Tibial artery (tissue), 4 donors: ENCODE measurements at places on chromosomes 5 and 9.
A peak's percentile ranks its signal among the peaks of the same experiment; 100 is the strongest.

- DNase-seq = no peak
Observed at GRCh38 chr5:78653681-78654366, 5.3 kb upstream of the LHFPL2 start.

DNA sequence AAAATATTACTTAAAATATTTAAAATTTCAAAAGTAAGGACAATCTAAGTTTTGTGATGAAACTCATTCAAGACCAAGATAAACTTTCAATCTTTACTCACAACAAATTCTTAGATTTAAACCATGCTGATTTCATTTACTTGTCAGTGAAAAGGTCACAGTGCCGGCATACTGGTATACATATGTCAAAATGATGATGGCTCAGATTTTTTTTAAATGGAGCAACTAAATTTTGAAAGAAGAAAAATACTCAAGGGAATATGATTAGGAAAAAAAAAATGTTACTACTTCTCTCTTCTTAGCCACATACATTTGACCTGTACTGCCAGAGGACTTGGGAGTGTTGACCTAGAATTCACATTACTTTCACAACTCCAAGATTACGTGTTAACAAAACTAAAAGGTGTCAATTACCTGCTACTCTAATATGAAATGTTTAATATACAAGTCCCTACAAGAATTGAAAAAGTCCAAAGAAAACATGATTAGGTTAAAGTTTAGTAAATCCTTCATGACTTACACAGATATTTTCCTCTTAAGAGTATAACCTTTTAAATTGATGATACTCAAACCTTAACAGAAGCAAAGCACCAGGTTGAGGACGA, 4.6 kb downstream of the EFNA5 start:
- DNase-seq = no peak

GRCh38 chr9:131735238-131736128, 4.4 kb downstream of the RAPGEF1 start:
- no peak for DNase-seq

DNA sequence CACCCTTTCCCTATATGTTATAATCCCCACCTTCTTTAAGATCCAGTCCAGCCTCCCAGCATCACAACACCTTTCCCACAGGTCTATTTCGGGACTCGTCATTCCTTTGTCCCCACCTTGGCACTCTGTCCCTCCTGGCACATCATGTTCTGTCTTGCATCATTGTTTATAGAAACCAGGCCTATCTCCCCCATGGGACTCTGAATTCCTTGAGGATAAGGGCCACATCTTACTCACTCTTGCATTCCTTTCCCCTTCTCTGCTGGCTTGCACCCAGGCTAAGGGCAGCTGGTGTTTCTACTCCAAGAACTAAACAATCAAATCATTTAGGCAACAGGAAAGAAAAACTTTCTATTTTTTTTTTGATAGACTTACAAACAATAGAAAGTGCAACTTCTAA, 205.7 kb downstream of the AGTPBP1 start:
- no peak for DNase-seq

DNA sequence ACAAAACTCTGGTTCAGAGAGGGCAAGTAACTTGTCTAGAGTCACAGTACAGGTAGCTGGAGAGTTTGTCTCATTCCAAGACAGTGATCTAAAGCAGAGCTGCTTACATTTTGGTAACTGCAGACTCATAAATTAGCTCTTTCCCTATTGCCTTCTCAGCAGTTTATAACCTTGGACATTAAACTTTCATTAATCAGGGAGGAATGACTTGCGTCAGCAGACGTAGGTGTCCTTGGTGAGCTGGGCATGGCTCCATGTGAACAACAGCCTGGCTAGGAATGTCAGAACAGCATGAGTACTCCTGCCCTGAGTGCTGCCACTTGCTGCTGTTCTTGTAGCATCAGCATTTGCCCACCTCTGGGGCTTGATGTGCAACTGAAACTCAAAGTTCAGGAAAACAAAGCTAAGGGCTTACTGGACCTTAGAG, 2.2 kb upstream of the ALDOB start:
- DNase-seq = no peak

GRCh38 chr5:35009019-35009418, 38.7 kb downstream of the AGXT2 start:
- no peak for DNase-seq

GRCh38 chr5:165175041-165175440, 1669.6 kb downstream of the MAT2B start:
- no peak for DNase-seq

DNA sequence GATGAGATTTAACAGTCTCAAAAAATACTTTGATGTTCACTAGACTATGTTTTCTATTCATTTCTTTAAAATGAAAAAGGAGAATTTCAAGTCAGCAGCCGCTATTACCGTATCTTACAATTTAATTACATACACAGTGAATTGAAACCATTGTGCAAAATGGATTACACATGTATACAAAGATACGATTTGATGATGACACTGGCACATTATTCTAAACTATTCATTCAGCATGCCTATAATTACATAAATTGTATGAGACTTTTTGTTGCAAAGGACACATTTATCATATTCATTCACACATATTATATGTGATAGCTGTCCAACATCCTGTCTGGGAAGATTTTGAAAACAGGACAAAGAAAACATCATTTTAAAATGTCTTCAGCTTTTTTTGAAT, 118.3 kb upstream of the VCAN start:
- no peak for DNase-seq

- no peak for DNase-seq
Observed at GRCh38 chr9:23524607-23525155, 301.4 kb downstream of the ELAVL2 start.

GRCh38 chr5:75091597-75091996, 39.2 kb upstream of the GCNT4 start:
- no peak for DNase-seq

GRCh38 chr9:3549225-3549624, 23.4 kb upstream of the RFX3 start:
- no peak for DNase-seq

DNA sequence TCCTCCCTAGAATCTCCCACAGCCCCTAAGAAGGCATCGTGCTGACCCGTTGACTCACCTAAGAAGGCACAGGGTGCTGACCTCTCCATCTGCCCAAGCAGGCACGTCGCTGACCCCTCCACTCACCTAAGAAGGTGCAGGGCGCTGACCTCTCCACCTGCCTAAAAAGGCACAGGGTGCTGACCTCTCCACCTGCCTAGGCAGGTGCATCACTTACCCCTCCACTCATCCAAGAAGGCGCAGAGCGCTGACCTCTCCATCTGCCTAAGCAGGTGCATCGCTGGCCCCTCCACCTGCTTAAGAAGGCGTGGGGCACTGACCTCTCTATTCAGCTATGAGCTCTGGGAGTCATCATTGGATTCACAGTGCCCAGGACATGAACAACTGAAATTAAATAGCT, 54.4 kb upstream of the FCN1 start:
- DNase-seq = peak; percentile 31

DNA sequence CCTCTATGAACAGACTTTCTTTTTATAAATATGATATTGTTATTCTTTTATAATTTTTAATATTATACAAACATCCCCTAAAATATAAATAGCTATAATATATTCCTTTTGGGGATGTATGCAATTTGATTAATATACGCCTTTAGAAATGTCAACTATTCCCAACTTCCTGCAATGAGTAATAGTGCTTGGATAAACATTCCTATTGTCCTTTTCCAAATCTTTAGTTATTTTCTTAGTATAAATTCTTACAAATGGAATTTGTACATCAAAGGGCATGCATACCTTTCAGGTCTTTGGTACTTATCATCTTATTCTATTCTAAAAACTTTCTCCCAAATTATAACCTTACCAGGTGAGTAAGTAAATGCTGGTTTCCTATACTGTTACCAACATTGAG, 6.2 kb downstream of the NLN start:
- DNase-seq = no peak

DNA sequence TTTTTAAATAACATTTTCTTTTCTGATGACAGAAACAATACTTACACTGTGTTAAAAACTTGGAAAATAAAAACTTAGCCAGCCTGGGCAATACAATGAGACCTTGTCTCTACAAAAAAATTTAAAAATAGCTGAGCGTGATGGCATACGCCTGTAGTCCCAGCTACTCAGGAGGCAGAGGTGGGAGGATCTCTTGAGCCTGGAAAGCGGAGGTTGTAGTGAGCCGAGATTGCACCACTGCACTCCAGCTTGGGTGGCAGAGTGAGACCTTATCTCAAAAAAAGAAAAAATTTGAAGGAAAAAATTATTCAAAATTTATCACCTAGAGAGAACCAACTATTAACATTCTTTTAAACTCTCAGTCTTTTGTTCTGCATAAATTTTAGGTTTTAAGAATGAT, 4.9 kb upstream of the CMYA5 start:
- DNase-seq = no peak

- DNase-seq = peak; percentile 55
Observed at GRCh38 chr9:114001794-114002261, 76.3 kb downstream of the AMBP start.

- DNase-seq = no peak
Observed at GRCh38 chr5:139763930-139764791, 31.4 kb upstream of the PSD2 start.

GRCh38 chr5:132673488-132673887, 301 bp upstream of the IL4 start:
- no peak for DNase-seq

DNA sequence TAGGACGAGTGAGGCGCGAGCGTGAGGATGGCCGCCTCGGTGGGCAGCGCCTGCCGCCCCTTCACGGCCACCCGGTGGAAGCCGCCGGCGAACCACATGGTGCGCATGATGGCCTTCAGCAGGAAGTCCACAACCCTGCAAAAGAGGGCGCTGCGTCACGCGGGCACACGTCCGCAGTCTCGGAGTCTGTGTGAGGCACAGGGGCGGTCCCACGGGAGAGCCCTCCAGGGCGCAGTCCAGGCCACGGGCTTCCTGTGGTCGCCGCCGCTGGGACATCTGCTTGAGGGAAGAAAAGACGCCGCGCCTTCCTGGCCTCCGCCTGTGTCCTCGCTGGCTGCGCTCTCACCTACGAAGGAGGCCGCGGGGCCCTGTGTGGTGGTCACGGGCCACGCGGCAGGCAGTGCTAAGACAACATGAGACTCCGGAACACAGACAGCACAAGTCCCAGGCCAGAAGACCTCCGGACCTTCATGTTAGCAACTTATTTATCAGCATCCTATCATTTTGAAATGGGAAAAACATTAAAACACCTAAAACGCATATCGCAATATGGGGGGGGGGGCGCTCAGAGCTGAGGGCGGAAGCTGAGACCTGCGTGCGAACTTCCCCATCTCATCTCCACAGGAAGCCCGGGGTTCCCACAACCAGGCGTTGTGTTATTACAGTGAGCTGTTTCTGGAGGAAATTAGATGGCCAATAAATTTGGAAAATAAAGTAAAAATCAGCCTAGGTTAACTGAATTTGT, 28.8 kb downstream of the LPCAT1 start:
- no peak for DNase-seq

DNA sequence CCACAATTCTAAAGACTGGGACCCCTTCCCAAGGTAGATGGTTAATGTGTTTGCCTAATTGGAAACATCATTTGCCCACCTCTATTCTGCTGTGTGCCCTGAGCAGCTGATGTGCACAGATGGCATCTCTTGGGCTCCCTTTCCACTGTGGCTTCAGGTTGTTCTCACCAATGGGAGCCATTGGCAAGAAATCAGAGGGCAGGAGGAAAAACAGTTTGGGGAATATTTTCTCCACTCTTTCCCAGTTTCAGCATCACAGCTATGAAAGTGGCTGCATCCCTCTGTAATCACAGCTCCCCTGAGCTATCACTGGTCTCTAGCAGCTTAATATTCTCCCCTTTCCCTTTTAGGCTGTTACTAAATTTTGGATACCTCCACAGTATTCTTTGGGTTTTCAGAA, 911.6 kb upstream of the SEMA6A start:
- no peak for DNase-seq

GRCh38 chr5:27325513-27325912, 287.1 kb upstream of the CDH9 start:
- DNase-seq = no peak

DNA sequence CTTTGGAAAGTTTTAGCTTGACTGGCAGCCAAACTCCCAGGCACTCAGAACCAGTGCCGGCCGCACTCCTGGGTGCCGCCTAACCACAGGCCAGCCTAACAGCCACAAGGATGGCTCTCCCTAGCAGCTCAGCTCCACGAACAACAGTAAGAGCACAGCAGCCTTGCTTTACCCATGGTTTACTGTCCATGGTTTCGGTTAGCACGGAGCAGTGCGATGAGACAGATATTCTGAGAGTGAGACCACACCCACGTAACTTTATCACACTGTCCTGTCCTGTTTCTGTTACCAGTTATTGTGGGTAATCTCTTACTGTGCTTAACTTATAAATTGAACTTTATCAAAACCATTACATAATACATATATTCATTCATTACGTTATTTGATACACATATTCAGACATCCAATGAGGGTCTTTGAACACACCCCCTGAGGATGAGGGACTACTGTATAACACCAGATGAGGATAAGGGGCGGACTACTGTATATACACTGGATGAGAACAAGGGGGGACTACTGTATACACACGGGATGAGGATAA, 12.4 kb downstream of the CLPTM1L start:
- DNase-seq = no peak

DNA sequence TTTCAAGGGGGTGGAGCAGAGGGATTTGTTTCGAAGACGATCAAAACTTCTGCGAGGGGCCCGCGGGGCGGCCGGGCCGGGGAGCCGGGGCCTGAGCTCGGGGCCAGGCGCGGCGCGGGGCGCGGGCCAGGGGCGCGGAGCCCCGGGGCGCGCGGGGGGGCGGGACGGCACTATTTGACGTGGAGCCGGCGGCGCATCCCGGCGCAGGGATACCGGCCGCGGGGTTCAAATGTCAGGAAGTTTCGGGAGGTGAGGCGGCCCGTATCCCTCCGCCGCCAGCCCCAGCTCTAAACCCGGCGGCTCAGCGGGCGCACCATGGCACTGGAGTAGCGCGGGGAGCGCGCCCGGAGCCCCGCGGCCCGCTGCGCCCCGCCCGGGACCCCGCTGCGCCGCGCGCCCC, at the start of gene LMX1B:
Gene LMX1B (plus strand): TSS at position 278 of the 400 bp plus-strand sequence. CDS start 522 bp downstream, outside the sequence.
- no peak for DNase-seq

- peak; percentile 9 for DNase-seq
Observed at GRCh38 chr5:175701797-175702196, 43.9 kb downstream of the HRH2 start.

GRCh38 chr5:95331358-95331757, 46.5 kb upstream of the MCTP1 start:
- no peak for DNase-seq

DNA sequence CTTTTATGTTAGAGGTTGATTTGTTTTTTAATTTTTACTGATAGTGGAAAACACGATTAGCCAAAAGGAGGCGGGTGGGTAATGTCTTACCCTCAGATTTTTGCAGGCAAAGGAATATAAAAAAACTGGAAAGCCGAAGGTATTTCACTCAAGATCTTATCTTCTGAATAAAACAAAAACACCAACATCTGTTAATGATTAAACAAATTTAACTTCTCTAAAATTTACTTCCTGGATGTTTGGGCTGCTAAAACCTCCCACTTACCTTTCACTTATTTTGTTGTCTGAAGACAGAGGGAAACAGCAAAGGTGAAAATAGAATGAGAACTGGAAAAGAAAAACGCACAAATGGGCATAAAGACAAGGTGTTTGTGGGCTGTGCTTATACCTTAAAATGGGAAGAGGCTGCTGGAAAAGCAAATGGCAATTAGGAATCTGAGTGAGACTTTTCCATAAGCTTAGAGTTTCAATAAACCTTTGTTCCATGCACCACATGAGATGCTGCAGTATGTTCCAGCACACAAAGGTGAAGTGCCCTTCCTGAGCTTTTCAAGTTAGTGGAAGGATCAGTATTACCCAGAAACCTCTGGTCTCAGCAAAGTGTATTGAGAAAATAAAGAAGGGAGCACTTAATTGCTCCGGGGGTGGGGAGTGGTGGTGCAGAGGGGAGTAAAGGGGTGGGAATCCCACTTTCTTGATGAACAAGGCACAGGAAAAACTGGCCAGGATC, 298.3 kb downstream of the BNC2 start:
- DNase-seq = no peak
